ENCODE measurements at places on chromosomes 6 and 20. TPM values are rescaled to one million over a fixed set of nuclear protein-coding genes. Genes with fewer than 3 reads are reported as not detected.

PIGT gene
- 72.7 TPM for total RNA-seq

- no peak for DNase-seq
These were observed 20.4 kb upstream of the ZNF318 start for GRCh38 chr6:43389730-43390295.

NOTCH4 gene
- total RNA-seq = 0.48 TPM

GRCh38 chr20:51182571-51182970 is 159.7 kb upstream of the KCNG1 start:
- no peak for DNase-seq

MUC22 gene
- not detected for total RNA-seq

KCNK16 gene
- not detected for total RNA-seq

CDSN gene
- not detected for total RNA-seq

RGS17 gene
- not detected for total RNA-seq

CFB gene
- not detected for total RNA-seq

SIM1 gene
- total RNA-seq = not detected

SLC17A9 gene
- 21.4 TPM for total RNA-seq

HTR1E gene
- not detected for total RNA-seq

- no peak for DNase-seq
These were observed 11.8 kb downstream of the THBS2 start for GRCh38 chr6:169241688-169242350.

DNA sequence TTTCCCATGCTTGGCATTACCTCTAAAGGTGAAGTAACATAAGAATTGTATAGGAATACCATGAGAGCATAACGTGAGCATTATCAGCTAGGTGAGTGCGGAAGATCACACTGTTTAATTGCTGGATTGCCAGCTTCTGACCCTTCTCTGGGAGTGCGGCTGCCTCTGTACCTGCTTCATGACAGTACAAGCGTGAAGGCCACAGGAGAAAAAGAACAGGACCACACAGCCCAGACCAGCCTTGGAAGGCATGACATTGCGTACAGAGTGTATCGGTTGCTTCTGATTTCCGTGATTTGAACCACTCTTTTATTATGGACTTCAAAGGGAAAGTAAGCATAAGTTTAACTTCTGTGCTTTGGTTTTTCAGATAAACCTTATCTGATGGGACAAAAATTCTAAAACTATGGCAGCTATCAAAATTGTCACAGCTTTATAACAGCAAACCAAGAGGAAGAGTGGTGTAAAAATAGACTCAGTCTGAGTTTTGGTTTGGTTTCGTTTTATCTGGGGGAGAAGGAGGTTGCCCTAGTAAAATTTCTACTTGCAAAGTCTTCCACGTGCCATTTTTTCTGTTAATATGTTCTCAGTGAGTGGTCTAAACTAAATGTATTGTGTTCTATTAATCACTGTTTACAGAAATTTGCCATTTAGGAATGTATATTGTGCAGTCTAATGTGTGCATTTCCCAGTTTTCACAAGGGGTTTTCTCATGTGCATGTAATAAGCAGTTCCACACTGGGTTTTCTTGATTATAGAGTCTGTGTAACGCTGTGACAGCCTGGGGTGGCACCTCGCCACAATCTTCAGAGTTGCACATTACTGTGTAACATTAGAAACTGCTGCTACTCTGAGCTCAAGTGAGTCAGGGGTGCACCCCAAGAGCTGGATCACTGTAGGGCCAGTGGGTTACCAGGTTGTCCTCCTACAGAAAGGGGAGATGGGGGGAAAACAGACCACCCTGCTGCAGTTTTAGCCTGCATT is 97.3 kb downstream of the RPP40 start:
- no peak for DNase-seq

DNA sequence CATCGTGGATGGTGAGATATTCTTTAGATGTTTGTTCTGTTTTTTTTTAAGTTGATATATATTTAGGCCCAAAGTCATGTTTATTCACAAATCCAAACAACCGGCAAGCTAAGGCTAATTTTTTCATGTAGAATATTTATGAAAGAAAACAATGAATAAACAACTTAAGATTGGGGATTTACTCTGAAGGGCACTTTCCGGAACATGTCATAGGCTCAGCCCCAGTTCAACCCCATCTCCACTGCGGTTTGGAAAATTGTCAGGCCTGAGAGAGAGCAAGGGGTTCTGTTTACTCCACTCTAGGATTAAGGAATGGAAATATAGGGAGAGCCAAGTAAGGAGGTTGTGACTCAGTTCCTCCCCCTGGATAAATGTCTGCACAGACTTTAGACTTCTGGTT is 18.3 kb downstream of the RPS6KA2 start:
- DNase-seq = no peak

GRCh38 chr6:121521164-121521555 is 85.7 kb downstream of the GJA1 start:
- no peak for DNase-seq

DNA sequence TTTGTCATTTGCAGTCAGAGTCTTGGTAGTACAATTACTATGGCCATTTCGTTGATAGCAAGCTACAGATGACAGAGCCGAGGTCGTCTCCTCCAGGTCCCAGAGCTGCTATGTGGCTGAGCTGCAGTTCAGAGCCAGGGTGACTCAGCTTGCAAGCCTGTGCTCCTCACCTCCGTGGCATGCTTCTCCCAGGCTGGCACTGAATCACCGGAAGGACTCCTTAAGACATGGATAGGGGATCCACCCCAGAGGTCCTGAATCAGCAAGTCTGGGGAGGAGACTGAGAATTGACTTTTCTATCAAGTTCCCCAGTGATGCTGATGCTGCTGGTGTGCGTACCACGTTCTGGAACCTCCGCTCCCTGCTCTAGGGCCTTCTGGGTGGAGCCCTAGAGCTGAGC is 291.2 kb downstream of the CDH26 start:
- no peak for DNase-seq

DNA sequence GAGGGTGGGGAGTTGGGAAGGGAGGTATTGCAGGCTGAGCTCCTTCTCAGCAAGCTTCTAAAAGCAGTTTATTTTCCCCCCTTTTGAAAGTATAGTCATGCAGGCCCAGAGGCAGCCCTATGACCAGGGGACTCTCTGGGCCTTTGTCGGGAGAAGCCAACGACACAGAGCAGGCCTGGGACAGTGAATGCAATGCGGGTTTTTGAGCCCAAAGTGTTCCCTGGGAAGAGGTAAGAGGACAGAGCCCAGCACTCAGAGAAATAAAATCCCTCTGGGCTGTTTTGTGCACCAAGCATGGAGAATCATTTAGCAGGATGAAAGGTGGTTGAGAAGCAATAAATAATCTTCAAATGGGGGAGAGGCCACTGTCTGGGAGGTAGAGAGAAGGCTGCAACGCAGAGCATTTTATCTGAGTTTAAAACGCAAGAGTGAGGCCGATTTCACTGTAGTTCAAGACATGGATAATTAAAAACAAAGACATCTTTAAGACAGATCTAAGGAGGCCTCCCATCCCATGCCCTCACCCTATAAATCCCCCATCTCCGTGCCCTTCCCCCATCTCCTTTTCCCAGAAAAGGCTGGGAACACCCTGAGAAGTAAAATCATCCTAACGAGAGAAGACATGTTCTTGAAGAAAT is 237.5 kb downstream of the CDC5L start:
- no peak for DNase-seq

DNA sequence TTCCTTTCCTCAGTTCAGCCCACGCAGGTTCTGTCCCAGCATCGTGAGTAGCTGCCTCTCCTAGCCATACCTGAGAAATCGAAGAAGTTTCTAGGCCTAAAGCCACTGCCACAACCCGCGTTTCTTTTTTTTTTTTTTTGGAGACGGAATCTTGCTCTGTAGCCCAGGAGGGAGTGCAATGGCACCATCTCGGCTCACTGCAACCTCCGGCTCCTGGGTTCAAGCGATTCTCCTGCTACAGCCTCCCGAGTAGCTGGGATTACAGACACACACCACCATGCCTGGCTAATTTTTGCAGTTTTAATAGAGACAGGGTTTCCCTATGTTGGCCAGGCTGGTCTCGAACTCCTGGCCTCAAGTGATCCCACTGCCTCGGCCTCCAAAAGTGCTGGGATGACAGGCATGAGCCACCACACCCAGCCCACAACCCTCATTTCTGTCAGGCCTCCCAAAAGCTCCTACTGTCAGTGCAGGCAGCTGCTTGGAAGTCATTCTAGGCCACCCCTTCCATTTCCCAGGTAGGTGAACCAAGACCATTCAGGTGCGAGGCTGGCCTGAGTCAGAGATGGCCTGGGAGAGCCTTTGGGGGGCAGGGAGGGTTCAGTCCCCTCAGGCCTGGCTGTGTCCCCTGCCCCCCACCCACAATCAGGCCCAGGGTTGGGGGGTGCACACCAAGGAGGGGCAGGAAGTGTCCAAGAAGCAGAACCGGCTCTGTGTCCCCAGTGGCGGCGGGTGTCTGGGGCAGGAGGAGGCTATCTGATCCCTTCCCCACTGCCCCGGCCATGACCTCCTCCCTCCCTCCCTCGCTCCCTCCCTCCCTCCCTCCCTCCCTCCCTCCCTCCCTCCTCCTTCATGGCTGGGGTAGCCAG is 47.2 kb downstream of the NOL4L start:
- no peak for DNase-seq

GRCh38 chr6:135581211-135581610 is 83.7 kb upstream of the AHI1 start:
- no peak for DNase-seq

RNF182 gene
- total RNA-seq = not detected

- no peak for DNase-seq
These were observed 3.0 kb downstream of the CCN2 start for GRCh38 chr6:131947986-131948661.

- DNase-seq = no peak
These were observed 82.1 kb downstream of the TCP11 start for GRCh38 chr6:35058865-35059522.

DNA sequence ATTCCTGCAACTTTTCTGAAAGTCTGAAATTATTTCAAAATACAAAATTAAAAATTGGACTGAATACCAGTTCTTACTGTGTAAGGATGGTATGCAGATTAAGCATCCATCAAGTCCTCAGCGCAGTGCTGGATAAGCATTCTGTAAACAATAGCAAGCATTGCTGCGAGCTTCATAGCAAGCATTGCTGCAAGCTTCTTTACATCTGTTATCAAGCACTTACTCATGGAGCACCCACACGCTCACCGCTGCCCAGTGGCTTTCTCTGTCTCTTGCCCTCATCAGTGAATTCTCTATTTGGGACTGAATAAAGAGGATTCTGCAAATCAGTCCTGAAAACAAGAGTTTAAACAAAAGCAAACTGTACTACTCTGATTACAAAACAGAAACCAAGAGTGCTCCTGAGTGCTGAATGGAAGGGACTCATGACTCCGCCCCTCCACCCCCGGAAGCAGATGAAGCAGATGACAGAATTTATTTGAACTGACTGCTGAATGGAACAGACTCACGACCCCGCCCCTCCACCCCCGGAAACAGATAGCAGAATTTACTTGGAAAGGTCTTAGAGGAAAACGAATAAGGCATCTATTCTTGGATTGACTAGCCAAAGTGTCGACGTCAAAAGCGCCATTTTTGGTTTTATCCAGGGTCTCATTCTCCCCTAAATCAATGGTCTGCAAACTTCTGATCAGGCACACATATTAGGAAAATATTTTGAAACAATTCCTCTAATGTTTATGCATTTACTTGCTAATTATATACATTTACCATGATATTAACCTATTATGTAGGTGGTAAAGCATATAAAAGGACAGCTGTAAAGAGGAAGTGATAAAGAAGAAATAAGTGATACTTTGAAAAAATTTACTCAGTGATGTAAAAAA is 22.1 kb upstream of the EYA2 start:
- no peak for DNase-seq

GRCh38 chr6:45558858-45559257 is 181.1 kb upstream of the SUPT3H start:
- no peak for DNase-seq

MBOAT1 gene
- total RNA-seq = 33.8 TPM
